ENCODE measurements at places on chromosomes 6 and 20. TPM values are rescaled to one million over a fixed set of nuclear protein-coding genes. Genes with fewer than 3 reads are reported as not detected.

GRCh38 chr6:89500611-89501010, 67.7 kb downstream of the ANKRD6 start:
- no peak for DNase-seq

- no peak for DNase-seq
Observed at GRCh38 chr6:156027248-156027626, 571.6 kb upstream of the NOX3 start.

GABRR1 gene
- total RNA-seq, result not detected

DNA sequence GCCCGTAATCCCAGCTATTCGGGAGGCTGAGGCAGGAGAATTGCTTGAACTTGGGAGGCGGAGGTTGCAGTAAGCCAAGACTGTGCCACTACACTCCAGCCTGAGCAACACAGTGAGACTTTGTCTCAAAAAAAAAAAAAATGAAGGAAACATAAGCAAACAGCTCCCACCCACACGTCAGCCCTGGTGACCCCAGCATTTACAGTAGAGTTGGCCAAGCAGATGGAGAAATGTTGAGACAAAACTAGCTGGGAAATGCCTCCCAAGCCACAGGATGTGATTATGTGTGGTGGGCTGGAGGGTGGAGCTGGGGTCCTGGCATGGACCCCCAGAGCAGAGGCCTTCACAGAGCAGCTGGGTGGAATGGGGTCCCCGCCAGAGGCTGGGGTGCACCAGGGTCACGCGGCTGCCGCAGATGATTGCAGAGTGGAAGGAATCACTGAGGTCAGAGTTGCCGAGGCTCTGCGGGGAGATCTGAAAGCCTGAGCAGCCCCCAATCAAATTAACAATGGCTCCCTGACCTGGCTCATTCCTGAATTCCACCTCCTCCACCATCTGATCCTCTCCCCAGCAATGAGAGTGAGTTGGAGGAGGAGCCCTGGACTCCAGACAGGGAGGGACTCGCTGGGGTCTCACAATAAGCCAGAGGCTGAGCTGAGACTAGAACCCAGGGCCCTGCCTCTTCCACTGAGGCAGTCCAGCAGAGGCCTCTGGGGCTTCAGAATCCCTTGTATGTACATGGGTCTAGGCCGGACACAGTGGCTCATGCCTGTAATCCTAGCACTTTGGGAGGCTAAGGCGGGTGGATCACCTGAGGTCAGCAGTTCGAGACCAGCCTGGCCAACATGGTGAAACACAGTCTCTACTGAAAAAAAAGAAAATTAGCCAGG, 34.7 kb upstream of the TGM2 start:
- no peak for DNase-seq
